Fibroblast of mammary gland (primary cell): ENCODE measurements at places on chromosomes 12 and 14.

DNA sequence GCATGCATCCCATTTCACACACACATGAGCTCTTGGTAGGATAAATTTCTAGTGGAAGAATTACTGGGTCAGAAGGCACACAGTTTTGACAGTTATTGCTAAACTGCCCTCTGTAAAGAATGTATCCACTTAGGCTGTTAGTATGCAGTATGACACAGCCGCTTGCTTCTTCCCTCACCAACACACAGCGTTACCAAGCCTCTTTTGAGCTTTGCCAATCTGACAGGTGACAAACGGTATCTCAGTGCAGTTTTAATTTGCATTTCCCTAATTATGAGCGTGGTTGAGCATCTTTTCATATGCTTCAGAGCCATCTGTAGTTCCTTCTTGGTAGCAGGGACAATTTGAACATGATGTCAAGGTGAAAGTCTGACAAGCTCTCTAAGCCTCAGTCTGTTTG, 42.9 kb downstream of the HRK start:
- no peak for DNase-seq

DNA sequence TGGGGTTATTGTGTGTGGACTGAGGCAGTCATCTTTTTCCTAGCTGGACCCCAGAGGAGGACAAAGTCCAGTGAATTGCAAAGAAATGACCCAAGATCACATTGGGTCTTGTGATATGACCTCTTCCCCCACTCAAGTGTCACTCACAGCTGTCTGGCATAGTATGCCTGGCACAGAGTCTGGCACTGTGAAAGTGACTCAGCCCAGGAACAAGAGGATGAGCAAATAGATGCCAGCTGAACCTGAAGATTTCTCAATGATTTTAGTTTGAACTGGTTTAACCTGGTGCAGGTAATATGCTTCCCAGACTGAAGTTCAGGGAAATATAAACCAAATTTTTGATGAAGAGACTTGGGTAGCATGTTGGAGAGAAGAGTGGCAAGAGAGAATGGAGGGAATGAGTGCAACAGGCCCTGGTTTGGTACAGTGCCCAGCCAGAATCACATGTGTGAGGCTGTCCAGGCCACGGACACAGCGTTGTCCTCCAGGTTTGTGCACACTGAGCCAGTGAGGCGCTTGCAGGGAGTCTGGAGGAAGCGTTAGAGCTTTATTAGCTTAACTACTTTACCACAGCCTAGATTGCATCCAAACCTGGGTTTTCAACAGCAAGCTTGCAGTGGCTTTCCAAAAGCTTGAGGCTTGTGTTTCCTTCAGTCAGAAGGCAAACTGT, 332.9 kb downstream of the NUAK1 start:
- DNase-seq = no peak

DNA sequence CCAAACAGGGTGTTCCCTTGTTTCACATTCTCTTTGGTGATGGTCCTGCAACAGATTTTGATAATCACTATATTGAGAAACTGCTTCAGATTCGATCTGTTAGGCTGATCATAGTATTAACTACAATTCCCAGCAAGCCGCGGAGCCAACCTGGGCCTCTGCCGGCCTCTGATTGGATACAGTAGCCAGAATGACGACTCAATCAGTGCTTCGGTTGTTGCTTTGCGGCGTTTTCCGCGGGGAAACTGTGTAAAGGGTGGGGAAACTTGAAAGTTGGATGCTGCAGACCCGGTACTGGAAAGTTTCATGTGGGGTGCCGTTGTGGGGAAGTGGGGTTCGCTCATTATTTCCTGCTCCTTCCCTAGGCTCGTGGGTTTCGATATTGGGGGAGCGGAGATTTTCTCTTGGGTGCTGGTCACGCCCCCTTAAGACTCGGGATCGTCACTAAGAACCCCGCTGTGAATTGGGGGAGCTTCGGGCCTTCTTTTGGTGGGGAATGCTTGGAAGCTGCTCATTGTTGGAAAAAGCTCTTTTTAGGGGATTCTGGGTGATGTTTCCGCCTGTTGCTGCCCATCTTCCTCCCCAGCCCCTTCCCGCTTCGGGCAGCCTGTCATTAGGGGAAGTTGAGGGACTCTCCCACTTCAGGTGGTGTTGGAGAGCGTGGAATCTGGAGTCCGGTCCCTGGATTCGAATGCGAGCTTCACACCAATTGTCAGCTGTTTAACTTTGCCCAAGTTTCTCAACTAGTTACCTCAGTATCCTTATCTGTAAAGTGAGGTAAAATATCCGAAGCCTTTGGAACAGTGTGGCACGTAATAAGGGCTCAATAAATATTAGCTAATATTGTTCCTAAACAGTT, at the start of gene RAD51B:
Gene RAD51B, plus strand, starts transcription at position 217 of the 859 bp plus-strand sequence.
- peak; percentile 84 for DNase-seq

DNA sequence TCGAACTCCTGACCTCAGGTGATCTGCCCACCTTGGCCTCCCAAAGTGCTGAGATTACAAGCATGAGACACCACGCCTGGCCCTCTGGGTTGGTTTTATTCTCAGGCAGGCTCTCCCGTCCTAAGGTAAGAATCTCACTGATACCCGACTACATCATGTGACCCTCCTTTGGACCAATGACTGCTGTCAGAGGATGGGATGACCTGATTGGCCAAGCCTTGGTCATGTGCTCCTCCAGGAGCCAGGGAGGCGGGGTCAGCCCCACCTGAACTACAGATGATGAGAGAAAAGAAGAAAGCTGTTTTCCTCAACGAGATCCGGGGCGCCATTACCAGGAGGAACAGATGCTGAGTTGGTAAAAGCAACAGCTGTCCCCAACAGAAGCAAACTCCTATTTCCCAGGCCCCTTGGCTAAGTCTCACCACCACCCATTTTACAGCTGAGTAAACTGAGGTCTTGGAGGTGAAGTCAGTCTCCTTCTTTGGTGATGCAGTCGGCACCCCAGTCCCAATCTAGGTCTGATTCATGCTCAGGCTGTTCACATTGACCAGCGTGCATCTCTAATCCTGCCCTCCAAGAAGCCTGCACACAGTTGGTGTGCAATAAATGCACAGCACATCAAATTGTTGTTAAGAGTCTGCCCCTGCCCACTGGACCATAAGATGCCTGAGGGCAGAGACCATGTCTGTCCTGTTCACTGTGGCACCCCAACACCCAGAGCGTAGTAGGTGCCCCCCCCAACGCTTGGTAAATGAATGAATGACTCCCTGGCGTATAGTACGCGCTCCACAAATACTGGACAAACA, 118.8 kb downstream of the SCARB1 start:
- DNase-seq = no peak

DNA sequence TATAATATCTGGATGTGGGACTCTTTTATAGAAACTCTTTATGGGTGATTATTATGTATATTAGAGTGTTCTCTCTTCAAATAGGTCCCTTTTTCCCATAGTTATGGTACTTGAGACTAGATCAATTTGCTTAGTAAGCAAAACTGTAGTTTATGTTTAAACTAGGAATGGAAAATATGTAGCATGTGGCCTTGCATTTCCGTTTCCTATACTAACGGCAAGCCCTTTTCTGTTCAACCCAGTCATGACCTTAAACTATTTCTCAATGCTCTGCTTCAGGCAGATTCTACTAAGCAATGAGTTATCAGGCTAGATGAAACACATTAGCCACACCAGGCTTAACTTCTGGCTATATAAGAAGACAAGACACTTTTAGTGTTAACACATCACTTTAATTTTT, 84.6 kb downstream of the OTOGL start:
- no peak for DNase-seq

DNA sequence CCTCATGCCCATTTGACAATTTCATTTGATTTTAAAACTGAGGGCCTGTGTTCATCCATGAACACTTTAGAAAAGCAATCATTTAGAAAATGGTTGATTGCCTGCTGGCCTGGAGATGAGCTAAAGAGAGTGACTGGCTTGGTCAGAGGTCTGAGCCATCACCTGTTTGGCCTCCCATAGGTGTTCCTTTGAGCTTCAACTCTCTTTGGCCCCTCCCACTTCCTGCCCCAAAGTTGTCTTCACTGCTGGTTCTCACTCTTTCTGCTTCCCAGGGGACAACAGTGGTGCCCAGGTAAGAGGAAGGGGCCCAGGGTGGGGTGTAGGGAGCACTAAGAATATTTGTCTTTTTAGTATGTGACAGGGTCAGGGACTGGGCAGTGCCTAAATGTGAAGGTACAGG, 4.9 kb upstream of the TCP11L2 start:
- no peak for DNase-seq

DNA sequence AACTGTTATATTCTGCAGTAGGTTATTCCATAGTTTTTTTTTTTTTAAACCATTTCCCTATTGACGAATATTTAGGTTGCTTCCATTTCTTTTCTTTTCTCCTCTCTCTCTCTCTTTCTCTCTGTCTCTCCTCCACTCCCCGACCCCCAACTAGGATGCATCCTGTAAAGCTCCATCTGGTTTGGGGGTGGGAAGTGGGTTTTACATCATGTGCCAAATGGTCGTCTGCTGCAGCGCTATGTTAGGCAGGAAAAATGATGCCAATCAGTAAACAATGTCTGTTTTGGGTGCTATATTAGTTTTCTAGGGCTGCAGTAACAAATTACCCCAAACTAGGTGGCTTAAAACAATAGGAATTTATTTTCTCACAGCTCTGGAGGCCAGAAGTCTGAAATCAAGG, 465.0 kb downstream of the AACS start:
- DNase-seq = no peak

- no peak for DNase-seq
Observed at GRCh38 chr12:71578694-71579258, 84.9 kb downstream of the ZFC3H1 start.

DNA sequence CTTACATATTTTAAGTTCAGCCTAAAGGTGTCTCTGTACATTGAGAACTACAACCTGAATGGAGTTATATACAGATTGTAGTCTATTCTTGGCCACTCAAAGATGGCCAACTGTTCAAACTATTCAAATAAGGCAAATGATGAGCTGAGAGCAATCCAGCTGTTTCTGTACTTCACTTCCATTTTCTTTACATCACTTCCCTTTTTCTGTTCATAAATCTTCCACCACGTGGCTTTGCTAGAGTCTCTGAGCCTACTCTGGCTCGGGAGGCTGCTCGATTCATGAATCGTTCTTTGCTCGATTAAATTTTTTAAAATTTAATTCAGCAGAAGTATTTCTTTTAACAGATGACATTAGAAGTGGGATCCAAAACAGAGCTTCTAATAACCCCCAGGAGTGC, 879.7 kb downstream of the GALC start:
- no peak for DNase-seq
